Left renal cortex interstitium (tissue), 4 donors: ENCODE measurements at places on chromosomes 3 and 15.

DNA sequence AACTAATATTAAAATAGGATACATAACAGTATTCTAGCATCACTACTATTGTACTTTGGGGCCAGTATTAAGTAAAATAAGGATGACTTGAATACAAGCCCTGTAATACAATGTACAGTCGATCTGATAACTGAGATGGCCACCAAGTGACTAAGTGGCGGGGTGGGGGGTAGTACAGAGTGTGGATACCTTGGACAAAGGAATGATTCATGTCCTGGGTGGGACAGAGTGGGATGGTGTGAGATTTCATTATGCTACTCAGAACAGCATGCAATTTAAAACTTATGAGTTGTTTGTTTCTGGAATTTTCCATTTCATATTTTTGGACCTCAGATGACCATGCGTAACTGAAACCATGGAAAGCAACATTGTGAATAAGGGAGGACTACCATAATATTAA, 46.0 kb downstream of the SLC7A14 start:
- DNase-seq: no peak

DNA sequence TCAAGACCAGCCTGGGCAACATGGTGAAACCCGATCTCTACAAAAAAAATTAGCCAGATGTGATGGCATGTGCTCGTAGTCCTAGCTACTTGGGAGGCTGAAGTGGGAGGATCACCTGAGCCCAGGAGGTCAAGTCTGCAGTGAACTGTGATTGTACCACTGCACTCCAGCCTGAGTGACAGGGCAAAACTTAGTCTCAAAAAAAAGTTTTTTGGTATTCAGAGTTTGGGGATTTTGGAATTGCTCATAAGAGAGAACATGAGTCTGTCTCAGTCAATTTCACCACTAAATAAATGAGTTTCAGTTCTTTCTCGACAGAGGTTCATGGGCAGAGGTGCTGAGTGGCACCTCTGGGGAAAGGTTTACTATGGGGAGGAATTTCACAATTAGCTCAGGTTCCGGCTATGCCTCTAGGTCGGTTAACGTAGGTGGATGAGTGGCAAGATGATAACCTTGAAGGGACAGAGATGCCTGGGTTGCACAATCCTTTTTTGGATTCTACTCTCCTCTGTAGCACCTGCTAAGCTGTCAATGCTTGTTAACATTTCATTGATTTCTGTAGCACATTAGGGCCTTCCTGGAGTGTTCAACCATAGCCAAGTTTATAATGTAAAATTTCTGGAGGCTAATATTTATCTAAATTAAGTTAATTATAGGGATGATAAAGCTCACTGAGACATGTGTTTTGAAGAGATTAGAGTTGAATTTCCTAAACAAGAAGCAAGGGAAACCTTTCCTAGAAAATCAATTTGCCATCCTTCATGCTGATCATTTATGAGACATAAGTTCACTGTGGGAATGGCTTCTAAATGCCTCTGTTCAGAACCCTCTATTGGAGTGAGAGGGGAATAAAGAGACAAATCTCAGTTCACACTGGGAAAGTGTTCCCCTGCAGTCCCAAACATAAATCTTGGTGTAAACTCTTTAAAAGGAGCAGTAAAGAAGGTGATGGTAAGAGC, 37.4 kb upstream of the DCP1A start:
- DNase-seq: no peak

DNA sequence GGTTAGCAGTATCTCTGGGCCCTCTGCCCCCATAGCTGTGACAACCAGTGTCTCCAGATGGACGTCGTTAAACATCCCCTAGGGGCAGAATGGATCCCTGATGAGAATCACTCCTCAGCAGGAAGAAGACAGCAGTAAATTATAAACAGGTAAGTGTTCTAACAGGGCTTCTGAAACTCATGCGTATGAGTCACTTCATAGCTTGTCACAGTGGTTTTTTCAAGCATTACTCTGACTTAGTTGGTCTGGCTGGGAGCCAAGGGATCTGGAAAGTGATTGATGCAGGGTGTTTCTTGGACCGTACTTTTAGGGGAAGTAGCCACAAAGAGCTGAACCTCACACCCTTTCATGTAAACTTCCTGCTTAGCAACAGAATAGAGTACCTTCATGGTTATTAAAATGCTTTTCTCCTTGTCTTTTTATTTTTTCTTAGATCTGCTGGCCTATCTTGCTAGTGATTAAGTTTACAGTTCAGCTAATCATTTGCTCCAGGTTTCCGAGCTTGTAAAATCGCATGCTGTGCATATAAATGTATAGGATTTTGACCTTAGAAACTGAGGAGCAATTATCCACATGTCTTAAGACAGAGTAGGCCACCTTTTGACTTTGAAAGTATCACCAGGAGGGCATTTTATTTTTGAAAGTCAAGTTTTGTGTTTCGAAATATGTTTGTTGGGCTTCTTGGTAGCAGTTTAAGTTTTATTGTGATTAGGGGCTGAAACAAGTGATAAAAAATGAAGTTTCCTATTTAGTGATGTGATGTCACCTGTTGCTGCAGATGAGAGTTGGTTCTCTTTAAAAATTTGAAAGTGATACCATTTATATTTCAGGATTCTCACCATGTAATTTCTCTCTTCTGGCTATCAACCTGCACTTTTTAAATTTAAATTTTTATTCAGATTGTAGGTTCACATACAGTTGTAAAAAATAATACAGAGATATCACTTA, 333.9 kb downstream of the PTPRG start:
- no peak for DNase-seq

DNA sequence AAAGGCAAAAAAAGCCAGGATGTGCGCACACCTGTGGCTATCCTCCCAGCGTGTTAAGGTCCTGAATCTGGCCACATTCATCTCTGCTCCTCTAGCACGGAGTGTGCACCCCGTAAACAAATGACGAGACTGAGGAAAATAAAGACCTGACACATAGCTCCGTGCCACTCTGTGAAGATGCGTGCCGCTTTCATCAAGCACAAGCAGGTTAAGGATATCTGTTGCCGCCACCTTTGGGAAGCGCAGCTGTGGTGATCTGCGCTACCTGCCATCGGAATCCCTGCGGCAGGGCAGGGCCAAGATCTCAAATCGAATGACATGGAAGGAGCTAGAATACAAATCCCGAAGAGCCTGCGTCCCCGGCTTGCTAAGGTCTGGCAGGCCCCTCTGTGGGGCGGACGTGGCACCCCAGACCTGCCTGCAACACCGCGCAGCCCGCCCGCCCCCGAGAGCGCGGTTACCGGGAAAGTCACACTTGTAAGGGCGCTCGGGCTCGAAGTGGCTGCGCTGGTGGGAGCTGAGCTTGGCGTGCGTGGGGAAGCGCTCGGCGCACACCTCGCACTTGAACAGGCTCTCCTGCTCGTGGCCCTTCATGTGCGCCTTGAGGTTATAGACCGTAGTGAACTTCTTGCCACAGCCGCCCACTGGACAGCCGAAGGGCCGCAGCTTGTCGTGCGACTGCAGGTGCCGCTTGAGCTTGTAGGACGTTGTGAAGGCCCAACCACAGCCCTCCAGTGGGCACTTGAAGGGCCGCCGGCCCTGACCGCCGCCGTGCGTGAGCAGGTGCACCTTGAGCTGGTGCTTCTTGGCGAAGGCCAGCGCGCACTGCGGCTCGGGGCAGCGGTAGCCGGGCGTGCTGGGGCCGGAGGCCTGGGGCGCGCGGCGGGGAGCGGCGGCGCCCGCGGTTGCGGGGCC, 936 bp downstream of the ZXDC start:
- no peak for DNase-seq

GRCh38 chr15:94164202-94164807, 67.1 kb upstream of the MCTP2 start:
- peak; percentile 40 for DNase-seq

GRCh38 chr3:72461787-72462186, 386.5 kb downstream of the SHQ1 start:
- DNase-seq: no peak

DNA sequence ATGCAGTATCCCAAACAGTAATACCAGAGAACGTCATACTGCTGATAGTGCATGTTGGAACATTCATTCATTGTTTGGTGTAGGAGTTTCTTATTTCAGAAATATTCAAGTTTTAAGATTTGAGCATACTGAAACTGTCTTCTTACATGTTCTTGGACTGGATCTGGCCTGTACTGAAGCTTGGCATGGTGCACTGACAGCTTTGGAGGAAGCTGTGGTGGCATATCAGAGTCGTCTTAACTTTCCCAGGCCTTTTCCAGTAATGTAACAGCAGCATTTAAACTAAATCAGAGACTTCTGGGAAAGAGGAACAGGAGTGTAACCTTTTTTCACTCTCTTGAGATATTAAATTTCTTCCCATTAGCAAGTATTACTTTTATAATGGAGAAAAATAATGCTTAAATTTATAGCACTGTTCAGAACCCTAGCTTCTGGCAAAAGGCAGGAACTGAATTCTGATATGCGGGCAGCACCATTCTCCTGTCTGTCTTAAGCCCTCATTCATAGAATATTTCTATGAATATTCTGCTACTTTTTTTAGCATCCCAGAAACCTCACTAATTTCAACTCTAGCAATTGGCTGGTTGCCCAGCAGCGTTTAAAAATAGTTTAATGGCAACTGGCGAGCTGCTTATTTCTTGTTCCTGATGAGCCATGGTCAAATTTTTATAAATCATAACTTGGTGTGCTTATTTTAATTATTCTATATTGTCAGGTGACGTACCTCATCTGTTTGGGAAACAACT, 31.1 kb downstream of the DNAJC13 start:
- no peak for DNase-seq

GRCh38 chr3:66671291-66671690, 170.5 kb upstream of the LRIG1 start:
- DNase-seq: no peak

- DNase-seq: no peak
Measured at GRCh38 chr3:166420071-166420470, 582.8 kb upstream of the BCHE start.
